ENCODE measurements at places on chromosomes 12 and 14. TPM values are rescaled to one million over a fixed set of nuclear protein-coding genes. Genes with fewer than 3 reads are reported as not detected.

KCNH5 gene
- 1.3 TPM for total RNA-seq

KRT77 gene
- not detected for total RNA-seq

CHFR gene
- total RNA-seq: 13.8 TPM

ADCY4 gene
- total RNA-seq: 25.5 TPM

MPHOSPH9 gene
- 21.0 TPM for total RNA-seq

ACSS3 gene
- total RNA-seq: 20.3 TPM

SMCO2 gene
- not detected for total RNA-seq

DNA sequence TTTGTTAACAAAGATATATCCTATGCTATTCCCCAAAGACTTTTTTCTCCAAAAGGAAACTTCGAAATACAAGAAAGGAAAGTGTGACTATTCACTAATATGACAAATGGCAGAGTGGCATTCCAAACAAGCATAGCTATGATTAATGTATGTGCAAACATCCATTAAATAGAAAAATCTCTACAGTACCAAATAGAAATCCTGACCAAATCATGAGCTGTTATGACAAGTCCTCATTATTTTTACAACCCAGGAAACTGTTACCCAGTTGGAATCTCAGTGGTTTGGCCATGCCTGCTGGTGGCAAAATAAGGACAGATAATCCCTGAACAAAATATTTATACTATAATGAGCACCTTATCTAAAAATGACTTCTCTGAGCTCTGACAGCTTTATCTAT lies 202.1 kb downstream of the SEC23A start:
- H3K36me3 ChIP-seq: no peaks in the 10 kb centered on the region
- DNase-seq: no peak
- no peak overlapping the region for H3K27ac ChIP-seq

GRCh38 chr14:64891839-64892375 lies 12.2 kb upstream of the SPTB start:
- no peak for DNase-seq
- no peaks in the 10 kb centered on the region for H3K27me3 ChIP-seq
- H3K36me3 ChIP-seq: no peaks in the 10 kb centered on the region
- no peak overlapping the region for H3K4me3 ChIP-seq
- H3K4me1 ChIP-seq: no peaks in the 10 kb centered on the region

DNA sequence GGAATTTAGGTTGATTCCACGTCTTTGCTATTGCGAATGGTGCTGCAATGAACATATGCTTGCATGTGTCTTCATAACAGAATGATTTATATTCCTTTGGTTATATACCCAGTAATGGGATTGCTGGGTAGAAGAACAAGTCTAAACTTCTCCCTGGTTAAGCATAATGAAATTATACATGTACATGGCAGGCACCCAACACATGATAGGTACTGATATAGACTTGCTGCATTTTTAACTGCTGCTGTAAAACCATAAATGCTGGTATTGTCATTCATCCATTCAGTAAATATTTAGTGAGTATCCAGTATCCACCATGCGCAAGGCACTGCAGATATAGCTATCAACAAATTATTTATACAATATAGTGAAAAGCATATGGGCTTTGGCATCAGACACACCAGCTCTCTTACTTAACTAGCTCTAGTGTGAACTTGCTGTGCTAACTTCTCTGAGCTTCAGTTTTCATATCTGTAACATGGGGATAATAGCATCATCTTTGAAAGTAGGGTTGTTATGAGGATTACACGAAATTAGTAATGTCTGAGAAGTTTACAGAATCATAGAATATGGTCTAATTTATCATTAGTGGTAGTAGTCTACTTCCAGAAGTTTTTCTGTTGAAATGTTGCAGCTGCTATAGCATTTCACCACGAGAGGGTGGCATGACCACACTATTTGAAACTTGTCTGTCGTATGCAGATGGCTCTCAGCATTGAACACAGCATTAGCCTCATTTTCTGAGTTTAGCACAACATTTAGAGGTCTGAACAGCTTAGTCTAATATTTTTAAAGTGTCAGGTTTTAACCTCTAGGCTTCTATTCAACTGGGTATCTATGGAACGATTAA lies 32.0 kb upstream of the SEL1L start:
- H3K27ac ChIP-seq: no peak overlapping the region
- H3K27me3 ChIP-seq: no peaks in the 10 kb centered on the region
- no peak overlapping the region for H3K4me3 ChIP-seq
- no peaks in the 10 kb centered on the region for H3K4me1 ChIP-seq

DNA sequence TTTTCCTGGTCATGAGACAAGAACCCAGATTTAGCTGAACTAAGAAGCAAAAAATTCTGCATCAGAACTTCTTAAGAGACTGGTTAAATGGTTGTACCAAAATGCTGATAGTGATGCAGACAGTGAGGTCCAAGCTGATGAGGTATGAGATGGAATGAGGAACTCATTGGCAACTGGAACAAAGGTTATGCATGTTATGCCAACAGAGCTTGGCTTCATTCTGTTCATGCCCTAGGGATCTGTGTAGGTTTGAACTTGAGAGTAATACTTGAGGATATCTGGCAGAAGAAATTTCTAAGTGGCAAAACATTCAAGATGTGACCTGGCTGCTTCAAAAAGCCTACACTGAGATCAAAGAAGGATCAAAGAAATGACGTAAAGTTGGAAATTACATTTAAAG lies 398.0 kb downstream of the FSCB start:
- H3K4me1 ChIP-seq: no peaks in the 10 kb centered on the region
- H3K36me3 ChIP-seq: no peaks in the 10 kb centered on the region
- H3K4me3 ChIP-seq: no peak overlapping the region
- no peak for DNase-seq

GRCh38 chr14:65574611-65575010 lies 162.1 kb downstream of the FUT8 start:
- no peak for DNase-seq
- no peak overlapping the region for H3K27ac ChIP-seq
- no peak overlapping the region for H3K4me3 ChIP-seq
- H3K4me1 ChIP-seq: no peaks in the 10 kb centered on the region
- H3K36me3 ChIP-seq: no peaks in the 10 kb centered on the region
- H3K27me3 ChIP-seq: no peaks in the 10 kb centered on the region

DNA sequence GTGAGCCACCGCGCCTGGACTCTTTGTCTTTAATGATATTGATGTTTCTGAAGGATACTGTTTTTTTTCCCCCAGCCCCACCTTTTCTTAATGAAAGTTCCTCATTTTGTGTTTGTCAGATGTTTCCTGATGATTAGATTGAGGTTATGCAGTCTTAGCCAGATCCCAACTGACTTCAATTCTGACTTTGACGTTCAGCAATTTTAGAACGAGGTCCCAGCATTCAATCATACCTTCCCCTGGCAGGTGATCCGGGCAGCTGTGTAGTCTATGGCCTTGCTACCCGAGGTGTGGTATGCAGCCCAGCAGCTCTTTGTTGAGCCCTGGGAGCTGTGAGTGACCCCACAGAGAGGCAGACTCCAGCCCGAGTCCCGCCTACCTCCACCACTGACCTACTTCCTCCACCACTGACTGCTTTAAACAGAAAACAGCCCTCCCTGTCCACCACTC lies 82.7 kb downstream of the LGMN start:
- peaks cover 15% of the 10 kb centered on the region for H3K36me3 ChIP-seq
- H3K27ac ChIP-seq: peak overlapping the region; percentile 9
- H3K4me1 ChIP-seq: no peaks in the 10 kb centered on the region

- H3K4me3 ChIP-seq: no peak overlapping the region
- H3K4me1 ChIP-seq: no peaks in the 10 kb centered on the region
- no peaks in the 10 kb centered on the region for H3K36me3 ChIP-seq
Observed at GRCh38 chr12:30866256-30866655, 60.3 kb upstream of the TSPAN11 start.

GRCh38 chr14:100654814-100655740 lies 67.9 kb upstream of the BEGAIN start:
- DNase-seq: no peak
- H3K27ac ChIP-seq: no peak overlapping the region
- no peaks in the 10 kb centered on the region for H3K36me3 ChIP-seq
- H3K4me1 ChIP-seq: no peaks in the 10 kb centered on the region
- H3K27me3 ChIP-seq: peaks cover 10% of the 10 kb centered on the region

- H3K4me1 ChIP-seq: no peaks in the 10 kb centered on the region
- H3K27me3 ChIP-seq: no peaks in the 10 kb centered on the region
- no peak for DNase-seq
- H3K4me3 ChIP-seq: no peak overlapping the region
Observed at GRCh38 chr12:132325733-132326130, 3.7 kb downstream of the GALNT9 start.

DNA sequence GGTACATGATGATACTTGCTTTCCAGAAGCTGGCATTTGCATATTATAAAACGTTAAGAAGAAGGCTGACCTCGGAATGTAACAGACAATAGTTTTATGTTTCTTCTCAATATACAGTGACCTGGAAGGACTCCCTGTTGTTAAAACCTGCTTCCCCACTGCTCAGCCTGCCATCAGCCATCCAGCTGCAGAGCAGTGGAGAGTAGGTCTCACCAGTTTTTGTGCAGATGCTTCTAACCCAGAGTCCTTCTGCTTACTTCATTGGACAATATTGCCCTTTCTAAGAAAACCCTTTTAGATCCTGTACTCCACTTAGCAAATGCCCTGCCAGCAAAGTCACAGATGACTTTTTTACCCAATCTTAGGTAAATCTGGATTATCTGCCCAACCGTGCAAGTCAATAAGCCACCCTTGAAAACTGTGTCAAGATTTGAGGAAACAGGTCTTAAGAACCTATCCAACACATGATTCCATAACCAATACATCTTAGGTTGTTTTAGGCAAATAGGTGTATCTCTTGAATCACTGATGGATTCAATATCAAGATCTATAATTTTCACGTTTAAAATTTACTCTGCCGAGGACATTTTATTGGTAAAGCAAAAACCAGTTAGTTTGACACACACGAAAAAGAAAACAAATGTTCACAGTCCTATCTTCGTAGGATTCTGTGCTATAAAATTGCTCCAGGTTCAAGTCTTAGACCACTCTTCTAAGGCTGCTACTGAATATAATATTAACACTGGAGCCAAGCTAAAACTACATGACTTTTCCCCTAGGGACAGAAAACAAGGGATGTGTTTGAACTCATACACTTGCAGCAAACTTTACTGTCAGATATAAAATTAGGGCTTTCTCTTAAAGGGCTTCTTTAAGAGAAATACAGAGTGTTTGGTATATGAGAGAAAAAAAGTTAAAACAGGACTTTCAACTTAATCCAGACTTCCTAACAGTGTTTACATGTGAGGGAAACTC lies 5.7 kb downstream of the PHLDA1 start:
- no peak for DNase-seq
- H3K36me3 ChIP-seq: no peaks in the 10 kb centered on the region
- no peaks in the 10 kb centered on the region for H3K4me1 ChIP-seq
- no peak overlapping the region for H3K4me3 ChIP-seq

- H3K36me3 ChIP-seq: no peaks in the 10 kb centered on the region
- DNase-seq: peak; percentile 89
- H3K27ac ChIP-seq: peak overlapping the region; percentile 89
- H3K4me3 ChIP-seq: no peak overlapping the region
Observed at GRCh38 chr14:55102141-55102621, 26.9 kb upstream of the LGALS3 start.

DNA sequence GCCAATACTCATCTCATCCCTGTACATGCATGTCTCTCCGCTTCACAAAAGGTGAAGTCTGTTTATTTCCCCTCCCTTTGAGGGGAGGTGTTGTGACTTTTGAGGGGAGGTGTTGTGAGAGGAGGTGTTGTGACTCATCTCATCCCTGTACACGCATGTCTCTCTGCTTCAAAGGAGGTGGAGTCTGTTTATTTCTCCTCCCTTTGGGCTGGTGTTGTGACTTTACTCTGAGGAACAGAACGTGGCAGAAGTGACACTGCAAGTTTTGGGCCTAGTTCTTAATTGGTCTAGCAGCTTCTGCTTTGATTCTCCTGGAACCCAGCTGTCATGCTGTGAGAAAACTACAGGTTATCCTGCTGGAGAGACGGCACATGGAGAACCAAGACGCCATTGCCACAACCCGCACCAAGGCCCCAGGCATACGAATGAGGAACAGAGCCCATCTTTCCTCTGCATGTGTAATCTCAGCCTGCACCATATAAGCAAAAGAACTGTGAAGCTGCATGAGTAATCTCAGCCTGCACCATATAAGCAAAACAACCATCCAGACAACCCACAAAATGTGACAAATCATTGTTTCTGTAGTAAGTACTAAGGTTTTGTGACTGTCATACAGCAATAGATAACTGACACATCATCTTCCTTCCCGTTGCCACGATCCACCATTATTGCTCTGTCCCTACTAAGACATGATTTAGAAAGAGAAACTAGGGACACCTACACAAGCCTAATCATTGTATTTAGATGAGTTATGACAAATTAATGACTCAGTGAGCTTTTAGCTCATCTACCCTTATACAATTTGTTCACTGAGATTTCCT lies 30.0 kb downstream of the GALNT4 start:
- no peak overlapping the region for H3K27ac ChIP-seq
- no peaks in the 10 kb centered on the region for H3K27me3 ChIP-seq
- H3K4me3 ChIP-seq: no peak overlapping the region

DNA sequence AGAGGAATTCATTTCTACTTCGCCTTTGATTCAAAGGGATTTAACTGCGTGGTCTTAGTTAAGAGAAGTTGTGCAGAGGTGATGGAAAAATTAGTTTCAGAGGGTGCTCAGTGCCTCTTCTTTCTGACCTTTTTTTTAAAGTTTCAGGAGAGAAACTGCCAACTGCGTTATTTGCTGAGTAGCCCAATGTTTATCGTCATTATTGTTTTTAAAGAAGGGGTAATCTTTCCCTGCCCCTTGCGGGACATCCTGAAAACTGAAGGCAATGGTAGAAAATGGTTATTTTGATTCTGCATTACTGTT lies 11.0 kb downstream of the OTX2 start:
- DNase-seq: no peak
- H3K27ac ChIP-seq: no peak overlapping the region
- H3K36me3 ChIP-seq: no peaks in the 10 kb centered on the region
- H3K4me3 ChIP-seq: no peak overlapping the region

DNA sequence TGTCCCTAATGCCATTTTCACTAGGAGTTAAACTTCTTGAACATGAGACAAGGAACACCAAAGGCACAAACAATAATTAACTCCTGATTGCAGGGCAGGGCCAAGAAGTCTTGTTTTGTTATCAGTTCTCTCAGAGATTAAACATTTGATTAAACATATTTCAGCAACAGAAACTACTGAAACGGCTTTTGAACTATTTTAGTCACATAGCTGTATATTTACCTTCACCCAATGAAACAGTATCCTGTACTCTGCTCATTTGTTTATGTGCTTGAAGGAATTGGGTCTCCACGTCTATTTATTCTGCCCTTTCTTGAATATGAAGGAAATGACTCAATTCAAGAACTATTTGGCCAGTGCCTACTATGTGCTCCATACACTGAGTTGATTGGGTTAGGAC lies 51.3 kb upstream of the PTCSC3 start:
- H3K4me3 ChIP-seq: no peak overlapping the region
- no peaks in the 10 kb centered on the region for H3K27me3 ChIP-seq
- no peak for DNase-seq
- H3K27ac ChIP-seq: no peak overlapping the region

Measured in right atrium auricular region (tissue), 2 donors.